ENCODE measurements at places on chromosomes 13 and 19. TPM values are rescaled to one million over a fixed set of nuclear protein-coding genes. Genes with fewer than 3 reads are reported as not detected.

DNA sequence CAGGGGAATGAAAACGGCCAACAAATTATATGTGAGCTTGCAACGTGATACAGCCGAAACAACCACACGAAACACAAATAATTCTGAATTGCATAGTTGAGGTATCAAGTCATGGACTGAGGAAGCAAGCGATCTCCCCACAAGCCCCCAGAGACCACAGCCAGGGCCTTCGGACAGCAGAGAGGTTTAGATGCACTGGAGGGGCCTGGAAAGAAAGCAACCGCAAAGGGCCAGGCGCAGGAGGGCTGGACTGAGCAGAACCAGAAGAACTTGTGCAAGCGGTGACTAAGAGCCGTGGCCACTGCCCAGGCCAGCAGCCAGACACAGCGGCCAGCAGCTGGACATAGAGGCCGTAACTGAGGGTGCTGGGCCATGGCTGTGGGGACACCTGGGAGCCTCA is 131.4 kb downstream of the TNFRSF19 start:
- no peak for DNase-seq

Gene CTXN1
- total RNA-seq: 0.50 TPM

DNA sequence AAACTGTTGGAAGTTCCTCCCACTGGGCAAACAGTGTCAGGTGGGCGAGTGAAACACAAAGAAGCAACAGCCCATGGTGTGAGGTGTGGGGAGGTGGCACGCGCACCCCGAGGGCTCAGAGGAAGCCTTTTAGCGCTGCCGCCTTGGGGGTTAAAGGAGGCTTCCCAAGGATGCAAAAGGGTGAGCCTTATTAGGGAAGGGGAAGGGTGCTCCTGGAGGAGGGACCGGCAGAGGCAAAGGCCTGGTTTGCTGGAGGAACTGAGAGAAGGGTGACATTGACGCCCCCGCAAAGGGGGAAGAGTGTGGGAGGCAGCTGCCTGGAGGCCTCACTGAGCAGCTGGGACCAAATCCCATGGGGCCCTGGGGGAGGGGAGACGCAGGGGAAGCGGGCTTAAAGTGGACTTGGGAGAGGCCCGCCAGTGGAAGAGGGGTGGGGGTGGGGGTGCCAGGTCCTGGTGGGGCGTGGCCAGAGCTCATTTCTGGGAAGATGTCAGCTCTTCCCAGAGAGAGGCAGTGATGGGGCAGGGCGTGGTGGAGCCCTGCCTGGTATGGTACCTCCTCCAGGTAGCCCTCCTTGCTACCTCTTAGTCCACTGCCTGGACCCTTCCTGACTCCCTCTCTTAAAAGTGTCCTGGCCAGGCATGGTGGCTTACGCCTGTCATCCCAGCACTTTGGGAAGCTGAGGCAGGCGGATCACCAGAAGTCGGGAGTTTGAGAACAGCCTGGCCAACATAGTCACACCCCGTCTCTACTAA is 12.0 kb upstream of the FCHO1 start:
- no peak for DNase-seq

Gene CAPNS1
- 431 TPM for total RNA-seq

- no peak for DNase-seq
Measured at GRCh38 chr19:55372316-55373081, 2.2 kb upstream of the IL11 start.

- DNase-seq: no peak
Measured at GRCh38 chr19:44596428-44597130, 16.8 kb upstream of the IGSF23 start.

DNA sequence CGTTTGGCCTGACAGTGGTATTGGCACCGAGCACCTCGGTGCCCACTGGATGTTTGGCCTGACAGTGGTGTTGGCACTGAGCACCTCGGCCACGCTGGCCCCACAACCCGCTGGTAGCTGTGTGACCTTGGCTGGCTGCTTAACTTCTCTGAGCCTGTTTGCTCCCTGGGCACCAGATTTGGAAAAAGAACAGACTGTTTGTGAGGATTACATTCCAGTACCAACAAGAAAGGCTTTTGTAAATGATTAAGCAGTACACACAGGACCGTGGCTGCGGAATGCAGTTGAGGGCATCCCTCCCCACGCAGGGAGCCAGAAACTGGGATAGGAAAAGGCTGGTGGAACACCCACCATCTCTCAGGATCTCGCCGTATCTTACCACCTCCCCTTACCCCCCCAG is 31.9 kb downstream of the SLC25A42 start:
- DNase-seq: no peak

DNA sequence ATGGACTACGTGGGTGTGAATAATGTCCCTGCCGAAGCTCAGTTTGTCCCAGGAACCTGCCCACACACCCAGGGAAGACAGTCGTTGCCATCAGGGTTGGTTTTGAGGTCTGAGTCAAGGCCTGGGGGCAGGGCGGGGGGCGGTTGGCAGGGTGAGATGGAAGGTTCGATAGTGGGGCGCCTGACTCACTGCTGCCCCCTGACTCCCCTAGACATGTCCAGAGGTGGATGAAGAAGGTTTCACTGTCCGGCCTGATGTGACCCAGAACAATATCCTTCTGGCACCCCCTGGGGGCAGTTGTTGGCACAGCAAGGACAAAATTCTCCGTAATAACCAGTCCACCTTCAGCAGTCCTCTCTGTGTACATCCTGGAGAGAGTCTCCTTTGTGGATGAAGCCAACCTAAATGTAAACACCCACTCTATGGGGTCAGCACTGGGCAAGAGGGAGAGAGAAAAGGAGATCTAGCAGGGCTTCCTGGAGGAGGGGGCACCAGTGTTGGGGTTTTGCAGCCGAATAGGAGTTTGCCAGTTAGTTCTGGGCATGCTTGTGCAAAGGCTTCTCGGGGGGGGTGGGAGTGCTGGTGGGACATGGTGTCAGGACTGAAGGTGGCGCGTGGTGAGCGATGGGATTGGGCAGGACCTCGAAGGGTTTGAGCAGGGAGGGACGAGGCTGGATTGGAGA is 19.6 kb upstream of the B3GNT3 start:
- no peak for DNase-seq

DNA sequence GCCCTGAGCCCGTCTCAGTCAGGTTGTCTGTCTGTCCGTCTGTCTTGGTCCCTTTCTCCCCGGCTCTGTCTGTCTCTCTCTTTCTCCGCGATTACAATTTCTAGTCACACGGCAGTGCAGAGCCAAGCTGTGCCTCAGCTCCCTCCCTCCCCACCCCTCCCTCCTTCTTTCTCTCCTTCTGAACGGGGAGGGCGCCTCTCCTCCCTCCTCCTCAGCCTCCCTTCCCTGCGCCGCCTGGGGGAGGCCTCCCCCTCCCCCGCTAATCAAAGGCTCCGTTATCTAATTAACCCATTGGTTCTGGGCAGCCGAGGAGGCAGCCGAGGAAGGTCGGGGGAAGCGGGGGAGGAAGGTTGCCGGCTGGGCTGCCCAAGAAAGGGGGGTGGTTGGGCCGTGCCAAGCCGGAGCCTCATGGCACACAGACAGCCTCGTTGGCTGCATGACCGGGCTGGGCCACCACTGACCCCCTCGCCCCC is 16.5 kb downstream of the LRRC4B start:
- DNase-seq: no peak

Gene ZNF470
- total RNA-seq: 3.3 TPM

Gene DKKL1
- total RNA-seq: not detected

DNA sequence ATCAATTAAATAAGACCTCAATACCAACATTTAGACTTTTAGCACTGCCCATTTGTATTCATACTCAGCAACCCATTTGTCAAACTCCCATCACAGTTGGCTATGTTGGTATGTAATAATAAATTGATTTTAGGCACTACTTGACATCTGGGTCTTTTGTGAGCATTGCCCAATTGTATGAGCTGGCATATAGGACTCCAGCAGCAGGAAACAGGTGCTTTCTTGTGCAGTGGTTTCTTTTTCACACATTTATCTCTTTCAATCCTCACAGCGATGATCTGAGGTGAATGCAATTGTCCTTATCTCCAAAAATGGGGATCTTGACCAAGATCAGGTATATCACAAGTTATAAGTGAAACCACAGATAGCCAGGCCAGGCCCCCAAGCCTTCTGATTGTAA is 96.9 kb upstream of the OXGR1 start:
- DNase-seq: no peak

DNA sequence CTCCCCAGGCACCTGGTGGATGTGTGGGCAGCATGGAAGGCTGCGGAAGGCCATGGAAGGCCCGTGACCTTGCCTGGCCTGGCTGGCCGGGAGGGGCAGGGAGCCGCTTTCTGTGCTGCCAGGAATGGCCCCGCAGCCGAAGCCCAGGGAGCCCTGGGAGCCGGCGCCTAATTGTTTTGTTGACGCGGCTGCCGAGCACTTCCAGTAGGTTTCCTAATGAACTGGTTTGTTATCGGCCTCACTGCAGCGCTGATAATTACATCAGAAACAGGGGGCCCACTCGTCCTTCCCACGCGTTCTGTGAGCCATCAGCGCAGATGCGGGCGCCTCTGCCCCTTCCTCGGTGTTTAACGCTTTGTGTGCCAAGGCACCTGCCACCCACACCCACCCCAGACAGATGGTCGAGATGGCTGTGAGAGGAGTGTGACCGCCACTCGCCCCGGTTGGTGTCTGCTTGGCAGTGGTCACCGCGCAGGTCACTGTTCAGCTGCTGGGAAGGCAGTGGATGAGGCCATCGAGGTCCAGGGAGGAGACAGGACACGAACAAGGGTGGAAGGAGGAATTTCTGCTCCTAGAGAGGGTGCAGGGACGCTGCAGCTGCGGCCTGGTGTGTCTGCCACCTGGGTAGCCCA is 124.5 kb downstream of the KDM4B start:
- no peak for DNase-seq

DNA sequence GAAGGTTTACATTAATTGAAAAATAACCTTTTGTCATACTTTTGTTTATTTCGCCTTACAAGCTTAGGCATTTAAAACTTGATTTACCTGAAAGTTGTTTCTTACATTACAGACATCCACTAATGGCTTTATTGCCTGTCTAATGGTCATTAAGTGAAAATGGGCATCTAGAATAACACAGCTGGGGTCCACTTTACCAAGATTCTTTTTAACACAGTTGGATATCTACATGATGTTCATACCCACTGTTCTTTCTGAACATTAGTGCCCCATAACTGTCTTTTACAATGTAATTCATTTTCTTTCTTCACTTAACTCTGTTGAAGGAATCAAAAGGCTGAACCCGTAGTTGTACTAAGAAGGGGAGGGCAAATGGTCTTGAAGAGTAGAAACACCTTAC is 19.8 kb upstream of the KLHL1 start:
- no peak for DNase-seq

Gene ONECUT3
- total RNA-seq: not detected

GRCh38 chr19:51421229-51422052 is 4.0 kb upstream of the SIGLEC10 start:
- DNase-seq: no peak

Gene PLVAP
- total RNA-seq: not detected

Gene NKG7
- total RNA-seq: 332 TPM

GRCh38 chr19:2087621-2088100 is 8.5 kb downstream of the MOB3A start:
- DNase-seq: no peak

GRCh38 chr19:23070353-23071146 is 46.3 kb upstream of the ZNF730 start:
- no peak for DNase-seq

GRCh38 chr19:42255766-42256745 is 1.1 kb upstream of the ERF start:
- DNase-seq: no peak

Gene PALM
- total RNA-seq: not detected

- no peak for DNase-seq
Measured at GRCh38 chr19:33668968-33669367, 47.2 kb downstream of the CHST8 start.

DNA sequence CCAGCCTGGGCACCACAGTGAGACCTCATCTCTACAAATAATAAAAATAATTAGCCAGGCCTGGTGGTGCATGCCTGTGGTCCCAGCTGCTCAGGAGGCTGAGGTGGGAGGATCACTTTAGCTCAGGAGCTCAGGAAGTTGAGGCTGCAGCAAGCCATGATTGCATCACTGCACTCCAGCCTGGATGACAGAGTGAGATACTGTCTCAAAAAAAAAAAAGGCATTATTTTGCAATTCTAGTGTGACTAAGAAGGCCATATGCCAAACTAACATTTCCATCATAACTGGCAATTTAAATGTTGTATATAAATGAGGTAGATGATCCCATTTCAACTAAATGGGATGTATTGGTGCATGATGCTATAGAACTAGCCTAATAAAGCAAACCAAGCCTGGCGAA is 632.8 kb upstream of the KLF12 start:
- no peak for DNase-seq

DNA sequence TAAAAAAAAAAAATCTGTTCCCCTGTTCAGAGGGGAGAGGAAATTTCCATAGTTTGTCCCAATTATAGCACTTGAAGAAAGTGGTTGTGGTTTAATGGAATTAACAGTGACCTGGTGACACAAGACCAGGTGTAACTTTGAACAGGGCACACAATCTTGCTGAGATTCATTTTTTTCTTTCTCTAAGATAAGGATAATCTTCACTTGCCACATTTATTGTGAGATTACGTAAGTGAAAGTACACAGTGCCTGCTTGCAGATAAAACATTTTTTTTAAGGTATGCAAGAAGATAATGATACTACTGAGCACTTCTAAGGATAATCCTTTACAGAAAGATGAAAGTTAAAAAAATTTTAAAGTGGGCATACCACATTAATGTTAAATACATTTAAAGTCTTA is 448.1 kb downstream of the DIAPH3 start:
- DNase-seq: no peak

Gene VRK3
- 67.7 TPM for total RNA-seq

DNA sequence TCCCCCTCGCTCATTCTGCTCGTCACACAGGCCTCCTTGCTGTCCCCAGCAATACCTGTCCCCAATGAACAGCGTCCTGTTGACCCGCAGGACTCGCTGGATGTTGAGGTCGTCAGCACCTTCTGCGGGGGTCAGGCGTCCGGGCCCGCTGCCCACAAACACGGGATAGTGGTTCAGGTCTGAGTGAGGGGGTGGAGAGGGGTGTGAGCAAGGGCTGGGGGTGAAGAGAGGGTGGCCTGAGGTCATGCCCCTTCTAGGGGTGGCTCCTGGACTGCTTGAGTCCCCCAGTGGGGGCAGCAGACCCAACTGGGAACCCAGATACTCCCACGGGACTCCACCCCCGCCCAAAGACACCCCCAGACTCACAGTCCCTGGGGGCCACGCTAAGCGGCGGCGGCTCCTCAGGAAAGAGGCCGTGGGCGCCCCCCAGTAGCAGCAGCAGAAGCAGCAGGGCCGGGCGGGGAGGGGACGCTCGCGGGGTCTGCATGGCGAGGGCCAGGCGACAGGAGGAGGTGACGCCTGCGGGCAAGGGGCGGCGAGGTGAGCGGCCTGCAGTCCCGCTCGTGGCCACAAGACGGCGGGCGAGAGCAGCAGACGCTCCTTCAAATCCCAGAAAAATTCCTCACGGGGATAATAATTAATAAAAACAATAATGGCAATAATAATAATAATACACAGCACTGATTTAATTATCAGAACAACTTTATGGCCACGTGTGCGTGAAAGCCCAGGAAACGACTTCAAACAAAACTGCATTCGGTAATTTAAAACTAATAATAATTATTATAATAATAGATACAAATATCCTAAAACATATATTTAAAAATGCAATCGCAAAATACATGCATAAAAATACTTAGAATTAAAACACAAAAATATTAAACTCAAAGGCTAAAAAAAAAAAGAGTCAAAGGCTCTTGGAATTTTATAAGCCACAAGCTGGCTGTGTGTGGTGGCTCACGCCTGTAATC is 1.2 kb downstream of the SEMA6B start:
- no peak for DNase-seq

Gene OR7A5
- not detected for total RNA-seq

GRCh38 chr19:53091413-53092254 is 11.6 kb downstream of the ZNF160 start:
- DNase-seq: no peak
